CD4-positive, alpha-beta T cell (primary cell): ENCODE measurements at places on chromosomes 3 and 15. TPM values are rescaled to one million over a fixed set of nuclear protein-coding genes. Genes with fewer than 3 reads are reported as not detected.

The GPR156 gene
- total RNA-seq: 0.17 TPM

The PIGZ gene
- total RNA-seq: 0.33 TPM

The FBXL22 gene
- 1.6 TPM for total RNA-seq

The DLL4 gene
- 0.11 TPM for total RNA-seq

The ZBBX gene
- not detected for total RNA-seq
